ENCODE measurements at places on chromosomes 5 and 9.

DNA sequence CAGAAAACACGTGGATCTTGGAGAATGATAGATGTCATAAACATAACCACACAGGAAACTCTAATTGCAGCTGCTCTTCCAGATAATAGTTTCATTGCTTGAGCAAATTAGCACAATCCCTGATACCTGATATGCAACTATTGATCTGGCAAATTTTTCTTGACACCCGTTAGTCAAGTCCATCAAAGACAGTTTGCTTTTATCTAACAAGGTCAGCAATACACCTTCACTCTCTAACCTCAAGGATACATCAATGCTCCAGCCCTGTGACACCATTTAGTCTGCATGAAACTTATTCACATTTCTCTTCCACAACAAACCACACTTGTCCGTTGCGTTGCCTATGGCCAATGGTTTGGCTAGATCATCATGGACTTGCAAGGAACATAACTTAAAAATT, 16.6 kb downstream of the UGT3A1 start:
- no peak for DNase-seq

GRCh38 chr9:17864951-17865350, 286.1 kb downstream of the SH3GL2 start:
- DNase-seq, result no peak

- DNase-seq, result no peak
Observed at GRCh38 chr5:154010660-154011059, 28.1 kb downstream of the FAM114A2 start.

GRCh38 chr5:170963521-170963920, 101.7 kb downstream of the RANBP17 start:
- no peak for DNase-seq

DNA sequence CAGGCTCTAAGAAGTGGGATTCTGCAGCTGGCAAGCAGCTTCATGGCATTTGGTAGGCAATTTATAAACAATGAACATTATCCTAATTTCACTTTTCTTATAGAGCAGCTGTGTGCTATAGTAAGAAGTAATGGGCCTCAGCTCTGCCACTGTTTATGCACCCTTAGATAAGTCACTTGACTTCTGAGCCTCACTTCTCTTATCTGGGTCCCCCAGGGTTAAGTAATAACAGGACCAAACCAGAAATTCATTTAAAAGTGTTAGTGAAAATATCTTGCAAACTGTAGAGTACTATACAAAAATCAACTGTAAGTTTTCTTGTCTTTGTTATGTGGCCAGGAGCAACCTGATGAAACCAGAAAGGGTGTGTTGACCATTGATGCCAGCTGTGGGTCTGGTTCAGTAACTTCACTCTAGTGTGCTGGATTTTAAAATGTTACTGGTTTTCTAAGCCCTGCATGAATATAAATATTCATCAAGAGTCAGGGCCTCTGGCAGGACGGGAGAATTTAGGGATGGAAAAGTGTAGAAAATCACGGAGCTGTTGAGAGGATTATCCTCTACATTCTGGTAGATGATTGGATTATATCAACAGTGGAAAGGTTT, 24.2 kb downstream of the TNFAIP8 start:
- DNase-seq, result no peak

DNA sequence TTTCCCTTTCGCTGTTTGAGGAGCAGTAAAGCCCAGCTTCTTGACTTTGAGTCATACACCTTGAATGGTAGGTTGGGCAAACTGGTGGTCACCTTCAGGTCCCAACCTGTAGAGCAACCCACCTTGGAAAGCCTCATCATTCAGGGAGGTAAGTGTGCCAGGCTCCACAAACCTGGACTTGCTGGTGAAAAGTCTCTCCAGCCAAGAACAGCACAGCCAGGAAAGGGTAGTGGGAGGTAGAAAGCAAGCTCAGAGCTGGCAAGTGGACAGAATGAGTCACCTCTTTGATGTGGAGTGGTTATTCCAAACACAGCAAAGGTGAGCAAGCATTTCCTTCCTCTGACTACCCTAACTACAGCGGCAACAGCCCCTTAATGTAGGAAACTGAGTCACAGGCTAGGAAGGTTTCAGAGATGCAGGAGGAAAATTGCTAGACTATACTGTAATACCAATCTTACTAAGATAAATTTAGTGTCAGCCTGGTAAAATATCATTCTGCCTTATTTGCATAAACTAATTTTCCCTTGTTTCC, 117.5 kb upstream of the MTAP start:
- no peak for DNase-seq

DNA sequence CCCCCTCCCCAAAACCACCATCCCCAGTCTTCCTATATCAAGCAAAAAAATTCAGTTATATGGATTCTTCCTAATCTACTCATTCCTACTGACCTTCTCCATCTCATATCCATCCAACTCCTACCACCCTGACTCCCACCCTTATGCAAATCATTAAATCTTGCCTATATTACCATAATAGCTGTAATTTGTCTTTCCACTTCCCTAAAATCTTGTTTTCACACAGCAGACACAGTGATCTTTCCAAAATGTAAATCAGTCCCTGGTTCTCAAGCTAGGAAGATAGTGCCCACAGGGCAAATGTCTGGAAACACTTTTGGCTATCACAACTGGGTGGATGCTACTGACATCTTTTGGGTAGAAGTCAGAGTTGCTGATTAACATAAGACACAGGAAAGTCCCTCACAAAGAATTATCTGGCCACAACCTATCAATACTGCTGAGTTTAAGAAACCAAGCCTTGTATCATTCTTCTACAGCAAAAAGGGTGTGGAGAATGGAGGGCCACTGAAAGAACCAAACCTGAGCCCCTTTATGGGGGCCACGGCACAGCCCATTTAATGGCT, 1.4 kb downstream of the SRA1 start:
- DNase-seq, result no peak

DNA sequence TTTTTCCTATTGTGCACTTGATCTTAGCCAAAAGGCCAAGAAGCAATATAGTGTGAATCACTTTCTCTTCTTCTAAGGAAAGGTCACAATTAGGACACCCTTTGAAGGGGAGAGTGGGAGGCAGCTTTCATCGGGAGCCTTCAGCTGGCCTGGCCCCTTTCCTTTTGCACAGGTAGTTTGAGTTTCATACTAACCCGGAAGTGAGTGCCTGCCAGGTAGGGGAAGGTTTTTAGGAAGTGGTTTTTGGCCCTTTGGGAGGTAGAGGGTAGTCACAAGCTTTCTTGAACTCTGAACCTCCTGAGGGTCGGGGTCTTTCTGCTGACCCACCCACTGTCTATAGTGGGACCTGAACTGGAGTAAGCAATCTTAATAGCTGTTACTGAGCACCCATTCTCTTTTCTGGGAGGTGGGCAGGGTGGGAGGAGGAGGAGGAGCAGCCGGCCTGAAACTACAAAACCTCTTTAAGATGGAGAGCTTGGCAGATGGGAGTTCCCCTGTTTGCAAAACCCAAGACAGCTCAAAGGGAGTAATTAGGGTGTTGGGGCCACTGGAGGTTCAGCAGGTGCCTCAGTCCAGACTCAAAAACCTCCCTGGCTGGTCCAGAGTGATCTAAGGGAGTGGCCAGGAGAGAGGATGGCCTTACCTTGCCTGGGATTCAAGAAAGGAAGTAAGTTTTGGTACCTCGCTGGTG, 6.0 kb downstream of the LARP1 start:
- DNase-seq, result peak; percentile 34

DNA sequence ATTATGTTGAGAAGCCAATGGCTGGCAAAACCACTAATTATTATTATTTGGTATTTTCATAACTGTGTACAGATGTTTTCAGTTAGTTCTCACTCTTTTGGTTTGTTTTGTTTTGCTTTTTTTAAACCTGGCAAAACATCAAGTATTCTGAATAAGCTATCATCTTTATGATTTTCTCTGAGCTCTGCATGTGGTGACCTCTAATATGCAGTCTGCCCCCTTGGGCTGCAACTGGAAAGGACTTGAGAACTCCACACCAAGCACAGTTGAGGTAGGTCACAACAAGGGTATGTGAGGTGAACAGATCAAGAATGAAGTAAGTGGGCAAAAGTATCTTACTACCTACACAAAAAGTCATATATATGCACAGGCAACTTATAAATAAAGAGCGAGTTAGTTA, 202.2 kb downstream of the NFIB start:
- no peak for DNase-seq

DNA sequence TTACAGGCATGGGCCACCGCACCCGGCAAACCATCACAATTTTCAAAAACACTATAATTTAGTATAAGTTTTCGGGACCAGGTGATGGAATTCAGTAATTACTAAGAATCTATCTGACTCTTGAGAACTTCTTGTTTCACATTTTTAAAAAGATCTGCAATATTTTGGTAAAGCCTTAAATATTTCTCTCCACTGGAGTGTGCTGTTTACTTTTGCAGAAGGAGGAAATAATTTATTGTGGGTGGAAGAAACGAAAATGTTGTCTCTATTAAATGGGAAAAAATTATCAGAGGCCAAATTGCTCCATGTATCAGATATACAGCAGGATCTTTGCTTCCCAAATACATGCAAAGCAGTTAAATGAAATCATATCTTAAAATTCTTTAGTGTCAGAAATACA, 566.8 kb upstream of the CYLC2 start:
- DNase-seq, result no peak

DNA sequence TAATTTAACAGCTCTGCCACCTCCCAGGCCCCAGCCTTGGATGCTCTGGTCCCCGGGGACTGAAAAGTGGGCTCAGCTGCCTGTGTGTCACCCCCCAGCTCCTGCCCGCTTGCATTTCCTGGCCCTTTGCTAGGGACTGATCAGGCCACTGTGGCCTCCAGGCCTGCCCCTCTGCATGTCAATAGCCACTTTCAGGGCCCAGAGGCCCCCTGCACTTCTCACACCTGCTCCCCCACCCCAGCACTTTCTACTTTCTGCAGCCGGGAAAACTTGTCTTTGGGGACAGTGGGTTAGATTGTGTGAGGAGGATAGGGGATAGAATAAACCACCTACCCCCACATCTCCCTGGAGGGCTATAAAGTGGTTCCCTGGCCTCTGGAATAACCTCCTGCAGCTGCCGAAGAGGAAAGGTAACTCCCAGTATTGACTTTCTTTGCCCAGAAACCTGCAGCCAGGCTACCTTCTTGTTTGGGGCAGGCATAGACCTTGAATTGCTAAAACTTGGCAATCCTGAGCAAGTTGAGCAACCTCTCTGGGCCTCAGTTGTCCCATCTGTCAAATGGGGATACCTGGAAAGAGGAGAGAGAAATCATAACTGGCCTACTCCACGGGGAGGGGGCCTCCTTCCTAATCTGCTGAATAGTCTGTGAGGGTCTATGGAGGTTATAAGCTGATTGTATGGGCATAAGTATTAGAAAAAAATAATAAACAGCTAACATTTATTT, 7.8 kb downstream of the AIF1L start:
- no peak for DNase-seq

DNA sequence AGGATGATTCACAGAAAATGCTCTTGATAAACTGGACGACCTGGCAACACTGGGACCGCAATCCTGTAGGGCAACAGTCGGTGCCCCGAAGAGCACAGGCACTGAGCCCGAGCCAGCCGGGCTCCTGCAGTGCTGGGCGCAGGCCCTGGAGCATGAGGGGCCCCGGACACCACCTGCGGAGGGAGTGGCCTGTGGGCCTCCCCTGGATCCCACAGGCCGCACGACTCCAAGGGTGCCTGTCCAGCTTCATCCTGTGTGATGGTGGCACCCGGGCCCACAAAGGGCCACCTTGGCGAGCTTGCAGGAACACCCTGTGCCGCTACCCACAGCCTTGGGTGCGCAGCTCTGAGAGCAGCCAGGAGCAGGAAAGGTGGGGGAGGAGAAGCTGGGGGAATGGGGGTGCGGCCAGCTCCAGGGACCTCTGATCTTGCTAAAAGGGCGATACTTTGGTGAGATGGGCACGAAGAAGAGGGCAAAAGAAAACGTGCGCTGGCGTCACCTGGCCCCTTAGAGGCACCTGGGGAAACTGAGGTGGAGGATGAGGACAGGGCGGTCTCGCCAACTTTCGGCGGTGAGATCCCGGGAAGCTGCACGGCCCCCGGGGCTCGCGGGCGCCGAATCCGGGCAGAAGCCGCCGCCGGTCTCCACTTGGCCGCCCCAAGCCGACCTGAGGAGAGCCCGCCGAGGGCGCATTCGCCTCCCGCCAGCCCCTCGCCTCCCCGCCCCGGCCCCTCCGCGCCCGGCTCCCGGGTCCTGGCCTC, 722 bp downstream of the TBC1D9B start:
- DNase-seq, result peak; percentile 10

GRCh38 chr5:66841264-66841663, 245.1 kb downstream of the MAST4 start:
- DNase-seq, result no peak

- DNase-seq, result no peak
Observed at GRCh38 chr9:18493451-18493993, 19.6 kb downstream of the ADAMTSL1 start.

GRCh38 chr9:27195191-27195590, 86.2 kb downstream of the TEK start:
- no peak for DNase-seq

DNA sequence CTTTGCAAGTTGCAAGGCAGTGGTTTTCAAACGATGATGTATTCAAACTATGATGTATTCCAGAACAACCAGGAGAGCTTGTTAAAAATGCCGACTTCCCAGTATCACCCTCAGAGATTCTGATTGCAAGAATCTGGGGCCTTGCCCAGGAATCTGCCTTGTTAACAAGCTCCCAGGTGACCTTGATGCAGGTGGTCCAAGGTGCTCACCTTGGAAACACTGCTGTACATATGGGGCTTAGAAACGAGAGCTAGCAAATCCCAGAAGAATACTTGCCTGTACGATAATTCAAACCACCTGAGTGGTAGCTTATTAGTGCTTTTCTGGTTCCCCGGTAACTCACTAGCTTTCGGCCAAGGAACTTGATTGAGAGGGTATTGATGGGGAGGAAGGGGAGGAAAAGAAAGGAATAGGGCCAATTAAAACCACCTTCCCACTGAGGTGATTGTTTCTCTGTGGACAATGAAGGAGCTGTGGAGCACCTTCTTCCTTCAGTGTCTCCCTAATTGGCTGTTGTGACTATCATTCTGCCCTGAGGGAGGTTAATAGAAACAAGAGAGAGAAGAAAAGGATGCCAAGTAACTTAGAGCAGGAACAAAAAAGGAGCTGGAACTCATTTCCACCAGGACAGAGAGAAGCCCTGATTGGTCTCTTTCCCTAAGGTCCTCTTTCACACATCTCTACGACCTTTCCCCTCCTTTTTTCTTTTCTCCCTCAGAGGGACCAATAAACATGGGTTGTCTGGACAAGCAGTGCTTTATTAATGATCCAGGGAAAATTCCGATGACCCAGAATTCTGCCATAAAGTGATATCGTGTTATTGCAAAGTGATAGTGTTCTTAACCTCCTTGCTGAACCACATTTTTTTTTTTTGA, 218.8 kb downstream of the TMEM167A start:
- no peak for DNase-seq

Data from AML-193 (cell line).